ENCODE measurements at places on chromosomes 2 and 18. TPM values are rescaled to one million over a fixed set of nuclear protein-coding genes. Genes with fewer than 3 reads are reported as not detected.

PRPF40A gene
- total RNA-seq, result 47.4 TPM

SPOPL gene
- 16.8 TPM for total RNA-seq

SERPINB12 gene
- 0.12 TPM for total RNA-seq

CTNNA2 gene
- total RNA-seq, result not detected

ARHGAP15 gene
- total RNA-seq, result not detected

KCNS3 gene
- total RNA-seq, result 1.2 TPM

CIB4 gene
- total RNA-seq, result not detected

ALPI gene
- total RNA-seq, result not detected

C2orf69 gene
- total RNA-seq, result 8.0 TPM
